ENCODE measurements at places on chromosomes 16 and 17.

GRCh38 chr16:76984196-76984595 lies 206.8 kb upstream of the MON1B start:
- DNase-seq: no peak

- DNase-seq: no peak
These were observed 1.3 kb downstream of the SRL start for GRCh38 chr16:4240624-4241023.

- DNase-seq: no peak
These were observed 1046.5 kb upstream of the RBFOX1 start for GRCh38 chr16:6286176-6286575.

GRCh38 chr17:81387100-81388090 lies 7.9 kb upstream of the BAHCC1 start:
- DNase-seq: peak; percentile 43

DNA sequence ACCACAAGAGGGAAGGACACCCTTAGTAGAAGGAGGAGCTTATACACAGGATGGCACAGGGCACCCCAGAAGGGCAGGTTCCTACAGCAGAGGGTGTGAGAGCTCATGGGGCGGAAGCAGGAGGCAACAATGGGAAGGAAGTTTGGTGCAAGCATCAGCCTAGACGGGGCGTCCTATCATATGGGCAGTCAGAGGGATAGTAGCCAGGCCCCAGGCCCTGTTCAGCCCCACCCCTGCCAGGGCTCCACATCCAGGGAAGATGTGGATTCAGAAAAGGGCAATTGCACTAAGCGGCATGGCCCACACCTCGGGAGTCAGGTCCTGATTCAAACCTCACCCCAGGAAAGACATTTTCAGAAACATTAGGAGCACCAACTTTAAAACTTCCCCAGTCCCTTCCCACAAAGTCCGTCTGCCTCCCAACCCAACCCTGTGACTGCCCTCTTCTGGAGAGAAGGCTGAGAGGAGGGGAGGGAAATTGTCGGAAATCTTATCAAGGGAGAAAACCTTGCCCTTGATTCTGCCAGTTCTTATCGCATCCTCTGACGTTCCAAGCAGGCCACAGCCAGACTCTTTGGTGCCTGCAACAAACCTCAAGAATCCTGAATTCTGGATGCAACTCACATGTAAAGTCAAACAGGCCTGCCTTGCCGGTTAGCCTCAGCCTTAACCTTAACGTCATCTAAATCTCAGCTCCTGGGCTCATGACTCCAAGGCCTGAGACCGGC lies 198.8 kb upstream of the CDH5 start:
- DNase-seq: no peak

- DNase-seq: peak; percentile 22
These were observed 889 bp downstream of the MBTD1 start for GRCh38 chr17:51258756-51259563.

DNA sequence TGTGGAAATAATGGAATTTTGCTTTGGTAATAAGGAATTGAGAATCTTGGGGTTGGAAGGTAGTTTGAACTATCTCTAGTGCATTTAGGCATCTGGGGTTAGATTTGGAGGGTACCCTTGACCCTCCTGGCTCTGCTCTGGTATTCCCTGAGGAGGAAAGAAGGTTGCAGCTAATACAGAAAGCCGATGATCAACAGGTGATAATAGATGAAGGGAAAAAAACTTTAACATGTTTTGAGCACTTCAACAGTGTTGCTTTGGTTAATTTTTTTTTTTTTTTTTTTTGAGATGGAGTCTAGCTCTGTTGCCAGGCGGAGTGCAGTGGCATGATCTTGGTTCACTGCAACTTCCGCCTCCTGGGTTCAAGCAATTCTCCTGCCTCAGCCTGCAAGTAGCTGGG lies 4.8 kb downstream of the KAT7 start:
- DNase-seq: no peak

GRCh38 chr17:28533091-28533807 lies 19.2 kb downstream of the UNC119 start:
- DNase-seq: no peak

GRCh38 chr17:40607641-40608040 lies 40.0 kb downstream of the SMARCE1 start:
- no peak for DNase-seq

GRCh38 chr17:15154618-15155017 lies 110.5 kb downstream of the PMP22 start:
- no peak for DNase-seq

- DNase-seq: no peak
These were observed 155.3 kb downstream of the AIPL1 start for GRCh38 chr17:6279659-6280058.

DNA sequence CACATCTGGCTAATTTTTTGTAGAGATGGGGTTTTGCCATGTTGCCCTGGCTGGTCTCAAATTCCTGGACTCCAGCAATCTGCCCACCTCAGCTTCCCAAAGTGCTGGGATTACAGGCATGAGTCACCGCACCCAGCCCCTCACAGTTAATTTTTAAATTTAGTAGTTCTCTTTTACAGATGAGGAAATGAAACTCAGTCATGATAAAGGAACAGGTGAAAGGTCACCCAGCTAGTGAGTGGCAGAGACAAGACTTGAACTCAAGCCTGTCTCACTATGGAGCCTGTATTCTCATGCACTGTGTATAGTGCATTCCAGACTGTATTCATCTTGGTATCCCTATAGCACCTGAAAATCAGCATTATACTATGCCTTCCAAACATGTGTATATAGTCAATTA lies 77.1 kb upstream of the WSB1 start:
- DNase-seq: no peak
